Mammary microvascular endothelial cell (primary cell): ENCODE measurements at places on chromosomes 2 and 18. TPM values are rescaled to one million over a fixed set of nuclear protein-coding genes. Genes with fewer than 3 reads are reported as not detected.

The CFC1 gene
- total RNA-seq = not detected in 2 replicates

The PLEKHH2 gene
- total RNA-seq = 0.05 and 0.13 TPM in 2 replicates

The DSG3 gene
- not detected in 2 replicates for total RNA-seq

The SERPINB2 gene
- 5.7 and 6.3 TPM in 2 replicates for total RNA-seq

The KHK gene
- total RNA-seq = 2.0 TPM in 2 replicates

The CXCR1 gene
- total RNA-seq = not detected in 2 replicates

The SLC4A3 gene
- not detected in 2 replicates for total RNA-seq

The EIF2AK2 gene
- total RNA-seq = 28.0 and 40.9 TPM in 2 replicates

The SFXN5 gene
- total RNA-seq = 8.1 and 8.4 TPM in 2 replicates

The LCLAT1 gene
- total RNA-seq = 10.5 and 13.0 TPM in 2 replicates

The LHCGR gene
- total RNA-seq = not detected in 2 replicates

The GPATCH11 gene
- 6.6 and 6.8 TPM in 2 replicates for total RNA-seq

The PSMA8 gene
- total RNA-seq = not detected in 2 replicates

The NTSR2 gene
- total RNA-seq = not detected in 2 replicates

The GLB1L gene
- total RNA-seq = 4.5 and 7.5 TPM in 2 replicates

The GRHL1 gene
- total RNA-seq = 0.73 and 0.94 TPM in 2 replicates

The CREG2 gene
- total RNA-seq = 0.27 TPM in 1 of 2 replicates, not detected in the other

The OBSL1 gene
- 2.2 and 2.8 TPM in 2 replicates for total RNA-seq

The ZNF385B gene
- not detected in 2 replicates for total RNA-seq

The VAMP8 gene
- total RNA-seq = 2.5 and 2.9 TPM in 2 replicates

The GALR1 gene
- not detected in 2 replicates for total RNA-seq

The ATP9B gene
- 7.2 and 7.4 TPM in 2 replicates for total RNA-seq

The CYP27C1 gene
- total RNA-seq = not detected in 2 replicates

The KCNK3 gene
- not detected in 2 replicates for total RNA-seq

The RAB6D gene
- under 0.01 and 0.05 TPM in 2 replicates for total RNA-seq
